ENCODE measurements at places on chromosomes 5 and 9. TPM values are rescaled to one million over a fixed set of nuclear protein-coding genes. Genes with fewer than 3 reads are reported as not detected.

- DNase-seq = no peak
These were observed 69.7 kb upstream of the PPP3R2 start for GRCh38 chr9:101664453-101664852.

DNA sequence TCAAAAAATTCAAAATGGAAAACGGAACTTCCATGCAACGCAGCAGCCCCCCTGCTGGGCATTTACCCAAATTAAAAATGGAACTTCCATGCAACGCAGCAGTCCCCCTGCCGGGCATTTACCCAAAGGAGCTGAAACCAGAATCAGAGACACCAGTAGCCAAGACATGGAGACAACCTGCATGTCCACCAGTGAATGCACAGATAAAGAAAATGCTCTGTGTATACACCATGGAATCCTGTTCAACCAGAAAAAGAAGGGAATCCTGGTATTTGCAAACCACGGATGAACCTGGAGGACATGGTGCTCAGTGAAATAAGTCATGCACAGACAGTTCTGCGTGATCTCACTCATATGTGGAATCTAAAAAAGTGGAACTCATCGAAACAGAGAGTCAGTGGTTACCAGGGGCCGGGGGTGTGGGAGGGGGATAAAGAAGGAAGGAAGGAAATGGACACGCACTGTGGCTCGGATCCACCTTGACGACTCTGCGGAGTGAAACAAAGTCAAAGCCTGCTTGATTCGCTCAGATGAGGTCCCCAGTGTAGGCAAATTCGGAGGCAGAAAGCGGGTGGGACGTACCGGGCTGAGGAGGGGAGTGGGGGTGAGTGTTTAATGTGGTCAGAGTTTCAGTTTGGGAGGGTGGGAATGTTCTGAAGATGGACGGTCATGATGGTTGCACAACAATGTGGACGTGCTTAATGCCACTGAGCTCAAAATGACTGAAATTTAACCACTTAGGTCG lies 40.2 kb upstream of the EXOC3 start:
- DNase-seq = no peak

DNA sequence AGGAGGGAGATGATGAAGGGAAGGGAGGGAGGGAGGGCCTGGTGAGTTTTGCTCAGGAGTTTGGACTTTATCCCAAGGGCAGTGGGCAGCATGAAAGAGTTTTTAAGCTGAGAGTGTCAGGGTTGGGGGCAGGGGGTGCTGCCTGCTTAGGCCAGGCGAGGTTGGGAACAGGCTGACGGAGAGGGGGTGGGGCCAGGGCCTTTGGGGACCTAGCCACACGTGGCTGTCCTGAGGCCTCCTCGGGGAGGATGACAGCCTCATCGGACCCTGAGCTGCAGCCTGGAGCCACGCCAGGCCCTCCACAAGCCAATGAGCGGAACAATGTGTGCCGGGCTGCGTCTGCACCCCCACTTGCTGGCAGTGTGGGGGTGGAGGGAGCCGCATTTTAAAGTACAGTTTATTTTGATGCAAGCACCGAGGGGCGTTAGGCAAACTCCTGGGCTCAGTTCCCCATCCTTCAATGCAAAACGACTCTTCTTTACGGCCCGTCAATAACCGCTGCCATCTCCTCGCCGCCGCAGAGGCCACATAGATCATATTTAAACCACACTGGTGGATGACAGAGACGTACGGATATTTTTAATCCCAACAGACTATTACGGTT lies 5.3 kb upstream of the RXRA start:
- DNase-seq = no peak

GRCh38 chr9:113155911-113156588 lies 5.2 kb downstream of the SLC31A2 start:
- DNase-seq = no peak

GRCh38 chr5:93122446-93122845 lies 458.6 kb downstream of the NR2F1-AS1 start:
- DNase-seq = no peak

DNA sequence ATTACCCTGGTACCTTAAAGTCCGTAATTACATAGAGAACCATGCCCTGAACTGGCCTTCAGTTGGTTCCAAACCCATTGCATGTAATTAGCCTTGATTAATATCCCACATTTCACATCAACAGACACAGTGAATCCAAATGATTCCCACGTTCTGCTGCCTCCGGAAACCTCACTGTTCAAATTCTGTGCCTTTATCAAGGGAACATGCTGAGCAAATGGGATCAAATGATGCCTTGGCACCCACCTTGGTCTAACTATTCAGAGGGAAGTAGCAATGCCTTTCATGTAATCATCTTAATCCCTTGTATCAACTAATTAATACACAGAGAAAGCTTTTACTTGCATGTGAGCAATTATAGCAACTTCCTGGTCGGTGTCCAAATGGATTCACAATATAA lies 100.6 kb downstream of the EFNA5 start:
- no peak for DNase-seq

DNA sequence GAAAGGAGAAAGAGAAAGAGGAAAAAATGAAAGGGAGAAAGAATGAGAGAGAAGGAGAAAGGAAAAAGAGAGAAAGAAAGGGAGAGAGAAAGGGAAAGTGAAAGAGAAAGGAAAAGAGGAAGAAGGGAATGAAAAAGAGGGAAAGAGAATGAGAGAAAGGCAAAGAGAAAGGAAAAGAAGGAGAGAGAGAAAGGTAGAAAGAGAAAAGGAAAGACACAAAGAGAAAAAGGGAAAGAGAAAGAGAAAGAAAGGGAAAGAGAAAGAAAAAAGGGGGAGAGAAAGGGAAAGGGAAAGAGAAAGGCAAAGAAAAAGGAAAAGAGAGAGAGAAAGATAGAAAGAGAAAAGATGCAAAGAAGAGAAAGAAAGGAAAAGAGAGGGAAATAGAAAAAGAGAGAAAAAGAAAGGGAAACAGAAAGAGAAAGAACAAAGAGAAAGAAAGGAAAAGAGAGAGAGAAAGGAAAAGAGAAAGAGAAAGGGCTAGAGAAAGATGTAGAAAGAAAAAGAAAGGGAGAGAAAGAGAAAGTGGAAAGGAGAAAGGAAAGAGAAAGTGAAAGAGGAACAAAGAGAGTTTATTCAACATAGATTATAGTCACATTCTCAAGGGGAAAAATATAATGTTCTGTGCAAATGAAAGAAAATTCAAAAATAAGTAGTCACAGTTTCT lies 165.2 kb downstream of the TMEM38B start:
- DNase-seq = no peak

GRCh38 chr5:53397141-53397757 lies 83.2 kb upstream of the FST start:
- DNase-seq = no peak

- peak; percentile 90 for DNase-seq
These were observed 11.9 kb upstream of the TNIP1 start for GRCh38 chr5:151092762-151093161.

DNA sequence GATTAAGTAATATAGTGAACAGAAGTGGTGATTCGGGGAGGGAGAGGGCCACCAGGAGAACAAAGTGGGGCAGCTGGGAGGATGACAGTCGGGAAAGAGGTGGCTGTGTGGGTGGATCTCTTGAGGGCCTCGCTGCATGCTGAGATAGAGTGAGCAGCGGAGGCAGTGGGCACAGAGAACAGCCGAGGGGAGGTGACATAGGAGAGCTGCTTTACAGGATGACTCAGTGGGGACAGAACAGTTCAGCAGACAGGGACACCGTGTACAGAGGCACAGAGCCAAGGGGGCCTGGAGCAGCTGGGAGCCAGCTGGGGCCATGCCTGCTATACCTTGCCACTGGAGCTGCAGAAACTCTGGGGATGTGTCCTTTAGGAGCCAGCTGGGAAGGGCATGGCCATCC lies 273.9 kb downstream of the GADD45G start:
- DNase-seq = no peak

- no peak for DNase-seq
These were observed 103.9 kb upstream of the IFNE start for GRCh38 chr9:21585756-21586752.

The TPM2 gene
- polyA plus RNA-seq = 276 TPM
